ENCODE measurements at places on chromosomes 4 and X. TPM values are rescaled to one million over a fixed set of nuclear protein-coding genes. Genes with fewer than 3 reads are reported as not detected.

- DNase-seq = peak; percentile 63
- H3K4me3 ChIP-seq = no peak overlapping the region
- no peaks in the 10 kb centered on the region for H3K4me1 ChIP-seq
- H3K27me3 ChIP-seq = peaks cover 7% of the 10 kb centered on the region
- H3K36me3 ChIP-seq = no peaks in the 10 kb centered on the region
- no peak overlapping the region for H3K27ac ChIP-seq
Observed at GRCh38 chr4:109406337-109406931, 27.2 kb upstream of the SEC24B start.

- no peaks in the 10 kb centered on the region for H3K27me3 ChIP-seq
- no peak for DNase-seq
- H3K27ac ChIP-seq = no peak overlapping the region
- no peaks in the 10 kb centered on the region for H3K4me1 ChIP-seq
Observed at GRCh38 chr4:172736046-172736445, 432.6 kb upstream of the GALNT7 start.

The FHDC1 gene
- 0.07 TPM for total RNA-seq

- no peaks in the 10 kb centered on the region for H3K4me1 ChIP-seq
- H3K27ac ChIP-seq = no peak overlapping the region
- no peak overlapping the region for H3K4me3 ChIP-seq
- peaks cover 39% of the 10 kb centered on the region for H3K36me3 ChIP-seq
- no peak for DNase-seq
- no peaks in the 10 kb centered on the region for H3K27me3 ChIP-seq
Observed at GRCh38 chr4:38050560-38051350, 90.6 kb downstream of the PTTG2 start.

- no peaks in the 10 kb centered on the region for H3K4me1 ChIP-seq
- no peak overlapping the region for H3K27ac ChIP-seq
- no peaks in the 10 kb centered on the region for H3K36me3 ChIP-seq
- DNase-seq = no peak
- H3K27me3 ChIP-seq = no peaks in the 10 kb centered on the region
- H3K4me3 ChIP-seq = no peak overlapping the region
Observed at GRCh38 chrX:16664074-16664473, 14.1 kb downstream of the S100G start.

The ZNF827 gene
- 12.2 TPM for total RNA-seq

GRCh38 chrX:47637546-47638195 is 7.9 kb upstream of the CFP start:
- peaks cover 34% of the 10 kb centered on the region for H3K4me1 ChIP-seq
- peak overlapping the region; percentile 81 for H3K27ac ChIP-seq
- no peaks in the 10 kb centered on the region for H3K27me3 ChIP-seq
- H3K4me3 ChIP-seq = peak overlapping the region; percentile 58
- peak; percentile 47 for DNase-seq

DNA sequence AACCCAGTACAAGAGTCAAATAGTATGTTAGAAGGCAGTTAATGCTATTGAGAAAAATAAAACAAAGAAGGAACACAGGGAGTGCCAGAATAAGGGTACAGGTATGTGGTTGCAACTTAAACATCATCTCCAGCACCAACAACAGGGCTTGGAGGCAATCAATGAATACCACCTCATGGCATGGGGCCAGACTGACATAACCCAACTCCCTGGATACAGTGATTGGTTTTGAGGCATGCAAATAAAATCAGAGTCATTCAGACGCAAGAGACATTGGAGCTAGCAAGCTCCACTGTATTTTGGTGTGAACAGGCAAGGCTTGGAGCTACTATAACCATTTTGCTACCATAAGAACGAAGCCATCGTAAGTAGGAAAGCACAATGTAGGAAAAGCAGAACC is 56.7 kb downstream of the PPP3CA start:
- H3K4me3 ChIP-seq = no peak overlapping the region
- H3K36me3 ChIP-seq = no peaks in the 10 kb centered on the region

GRCh38 chr4:189299706-189300105 is 641.0 kb upstream of the FRG1 start:
- no peak overlapping the region for H3K27ac ChIP-seq
- no peaks in the 10 kb centered on the region for H3K4me1 ChIP-seq
- no peaks in the 10 kb centered on the region for H3K36me3 ChIP-seq
- no peak for DNase-seq

The FOXR2 gene
- not detected for total RNA-seq

DNA sequence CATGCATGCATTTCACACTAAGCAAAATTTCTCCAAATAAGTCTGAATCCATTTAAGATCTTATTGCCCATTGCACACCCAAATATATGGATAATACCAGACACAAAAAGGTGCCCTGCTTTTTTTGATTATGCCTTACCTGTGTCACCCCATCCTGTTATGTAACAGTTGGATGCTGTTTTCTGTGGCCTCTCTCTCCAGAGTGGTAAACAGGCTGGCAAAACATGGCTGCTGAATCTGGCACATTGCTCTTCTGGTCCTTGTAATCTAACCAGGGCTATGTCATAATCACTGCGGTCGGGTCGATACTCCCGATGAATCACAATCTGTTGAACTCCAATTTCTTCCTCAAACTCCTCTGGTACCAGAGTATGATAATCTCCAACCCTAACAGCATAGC is 70.1 kb downstream of the PRSS12 start:
- H3K4me1 ChIP-seq = peaks cover 36% of the 10 kb centered on the region
- no peak for DNase-seq
- no peak overlapping the region for H3K4me3 ChIP-seq
- peaks cover 34% of the 10 kb centered on the region for H3K36me3 ChIP-seq
- H3K27me3 ChIP-seq = no peaks in the 10 kb centered on the region

The RTL5 gene
- 0.07 TPM for total RNA-seq

GRCh38 chr4:142923619-142924018 is 77.5 kb upstream of the INPP4B start:
- no peak for DNase-seq
- no peak overlapping the region for H3K4me3 ChIP-seq
- H3K27me3 ChIP-seq = no peaks in the 10 kb centered on the region
- H3K27ac ChIP-seq = no peak overlapping the region
- H3K4me1 ChIP-seq = no peaks in the 10 kb centered on the region

GRCh38 chr4:27873596-27873995 is 1013.0 kb downstream of the STIM2 start:
- no peak overlapping the region for H3K27ac ChIP-seq
- H3K27me3 ChIP-seq = no peaks in the 10 kb centered on the region
- H3K4me1 ChIP-seq = no peaks in the 10 kb centered on the region
- no peaks in the 10 kb centered on the region for H3K36me3 ChIP-seq
- no peak overlapping the region for H3K4me3 ChIP-seq

The TRMT44 gene
- total RNA-seq = 21.4 TPM

GRCh38 chr4:162891788-162892707 is 274.6 kb downstream of the NAF1 start:
- no peak for DNase-seq
- H3K36me3 ChIP-seq = no peaks in the 10 kb centered on the region
- no peak overlapping the region for H3K4me3 ChIP-seq
- H3K27me3 ChIP-seq = peaks cover 2% of the 10 kb centered on the region

- H3K36me3 ChIP-seq = no peaks in the 10 kb centered on the region
- no peaks in the 10 kb centered on the region for H3K4me1 ChIP-seq
- no peak for DNase-seq
- no peak overlapping the region for H3K4me3 ChIP-seq
- no peak overlapping the region for H3K27ac ChIP-seq
- H3K27me3 ChIP-seq = peaks cover 2% of the 10 kb centered on the region
Observed at GRCh38 chr4:69909195-69909594, 21.7 kb upstream of the CSN1S1 start.

DNA sequence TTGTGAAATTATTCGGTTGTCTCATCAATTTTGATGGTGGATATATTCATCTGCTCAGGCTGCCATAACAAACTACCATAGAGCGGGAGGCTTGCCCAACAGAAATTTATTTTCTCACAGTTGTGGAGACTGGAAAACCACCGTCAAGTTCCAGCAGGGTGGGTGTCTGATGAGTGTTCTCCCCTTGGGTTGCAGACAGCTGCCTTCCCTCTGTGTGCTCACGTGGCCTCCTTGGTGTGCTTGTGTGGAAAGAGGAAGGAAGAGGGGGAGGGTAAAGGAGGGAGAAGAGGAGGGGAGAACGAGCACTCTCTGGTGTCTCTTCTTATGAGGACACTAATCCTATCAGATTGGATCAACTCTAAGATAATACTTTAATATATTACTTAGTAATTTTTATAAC is 123.8 kb upstream of the TEX13D start:
- H3K27me3 ChIP-seq = no peaks in the 10 kb centered on the region
- DNase-seq = no peak
- H3K36me3 ChIP-seq = no peaks in the 10 kb centered on the region
- no peak overlapping the region for H3K27ac ChIP-seq

GRCh38 chr4:11426731-11427120 is 2.0 kb downstream of the HS3ST1 start:
- peaks cover 17% of the 10 kb centered on the region for H3K4me1 ChIP-seq
- H3K4me3 ChIP-seq = no peak overlapping the region
- DNase-seq = no peak
- no peaks in the 10 kb centered on the region for H3K36me3 ChIP-seq

DNA sequence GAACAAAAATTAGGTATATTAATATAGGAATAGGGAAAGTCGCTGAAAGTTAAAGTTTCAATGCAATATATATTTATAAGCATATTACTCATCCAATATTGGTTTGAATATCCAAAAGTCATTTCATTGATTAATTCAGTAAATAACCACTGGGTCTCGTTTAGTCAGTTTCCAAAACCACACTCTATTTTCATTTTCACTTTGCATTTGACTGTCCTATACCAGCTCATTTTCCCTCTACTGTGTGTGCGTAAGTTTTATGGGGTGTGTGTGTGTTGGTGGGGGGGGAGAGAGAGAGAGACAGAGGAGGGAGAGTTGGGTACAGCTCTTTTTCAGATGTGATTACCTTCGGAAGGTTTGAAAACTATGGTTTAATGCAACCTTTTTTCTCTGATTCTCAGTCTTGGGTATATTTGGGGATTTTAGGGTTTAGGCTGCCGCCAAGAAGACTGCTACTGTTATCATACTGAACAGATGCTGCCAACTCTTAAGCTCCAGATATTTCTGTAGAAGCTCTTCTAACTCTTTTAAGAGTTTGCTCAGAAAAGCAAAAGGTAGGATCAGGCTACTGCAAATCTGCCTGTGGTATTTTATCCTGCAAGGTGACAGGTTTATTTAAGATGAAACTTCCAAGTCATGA is 1427.4 kb downstream of the PCDH7 start:
- H3K36me3 ChIP-seq = no peaks in the 10 kb centered on the region
- H3K4me1 ChIP-seq = no peaks in the 10 kb centered on the region
- no peak overlapping the region for H3K4me3 ChIP-seq
- no peaks in the 10 kb centered on the region for H3K27me3 ChIP-seq

DNA sequence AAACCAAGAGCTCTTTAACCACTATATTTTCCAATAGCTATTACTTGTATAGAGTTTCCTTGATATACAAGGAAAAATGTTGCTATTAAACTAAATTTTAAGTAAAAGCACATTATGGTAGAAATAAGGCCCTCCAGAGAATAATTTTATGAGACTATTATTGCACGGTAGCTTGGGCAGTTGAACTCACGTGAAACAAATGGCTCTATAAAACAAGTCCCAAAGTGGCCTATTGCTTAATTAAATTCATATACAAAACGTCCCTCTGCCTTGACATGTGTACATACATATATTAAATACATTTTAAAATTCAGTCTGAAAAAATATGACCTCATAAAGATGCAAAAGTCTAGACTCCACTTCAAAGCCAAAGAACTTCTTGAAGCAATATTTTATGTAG is 582.2 kb downstream of the CENPC start:
- no peak overlapping the region for H3K27ac ChIP-seq
- no peak for DNase-seq
- H3K27me3 ChIP-seq = no peaks in the 10 kb centered on the region
- no peaks in the 10 kb centered on the region for H3K36me3 ChIP-seq

DNA sequence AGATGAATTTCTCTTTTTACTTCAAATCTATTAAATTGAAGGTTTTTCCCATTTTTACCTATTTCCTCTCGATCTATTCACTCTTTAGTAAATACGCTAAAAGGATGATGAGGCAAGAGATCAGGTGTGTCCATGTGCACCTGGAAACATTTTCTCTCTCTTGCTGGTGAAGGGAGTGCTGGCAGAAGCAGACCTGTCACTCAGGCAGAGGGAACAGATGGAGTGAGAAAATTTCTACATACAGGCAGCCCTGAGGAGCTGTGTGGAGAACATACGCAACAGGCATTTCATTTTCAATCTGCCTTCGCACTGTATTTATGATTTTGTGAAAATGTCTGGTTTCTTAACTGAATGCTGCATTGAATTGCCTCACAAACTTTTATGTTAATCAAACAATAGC is 249.5 kb downstream of the GPM6A start:
- no peaks in the 10 kb centered on the region for H3K4me1 ChIP-seq
- no peak overlapping the region for H3K27ac ChIP-seq
- H3K27me3 ChIP-seq = no peaks in the 10 kb centered on the region
- H3K4me3 ChIP-seq = no peak overlapping the region

GRCh38 chr4:176268963-176269362 is at the start of gene ASB5:
Gene ASB5, minus strand, starts transcription at chr4:176269222. Its CDS starts 114 bp downstream, at chr4:176269108.
- H3K4me3 ChIP-seq = no peak within 1 kb of the TSS
- peaks cover 5% of the 10 kb centered on the region for H3K27me3 ChIP-seq
- no peak for DNase-seq
- H3K36me3 ChIP-seq = no peaks in the 10 kb centered on the region

GRCh38 chrX:80184854-80185253 is 170.3 kb downstream of the TBX22 start:
- H3K4me3 ChIP-seq = no peak overlapping the region
- H3K36me3 ChIP-seq = no peaks in the 10 kb centered on the region
- no peak overlapping the region for H3K27ac ChIP-seq
- H3K27me3 ChIP-seq = no peaks in the 10 kb centered on the region
- no peaks in the 10 kb centered on the region for H3K4me1 ChIP-seq

DNA sequence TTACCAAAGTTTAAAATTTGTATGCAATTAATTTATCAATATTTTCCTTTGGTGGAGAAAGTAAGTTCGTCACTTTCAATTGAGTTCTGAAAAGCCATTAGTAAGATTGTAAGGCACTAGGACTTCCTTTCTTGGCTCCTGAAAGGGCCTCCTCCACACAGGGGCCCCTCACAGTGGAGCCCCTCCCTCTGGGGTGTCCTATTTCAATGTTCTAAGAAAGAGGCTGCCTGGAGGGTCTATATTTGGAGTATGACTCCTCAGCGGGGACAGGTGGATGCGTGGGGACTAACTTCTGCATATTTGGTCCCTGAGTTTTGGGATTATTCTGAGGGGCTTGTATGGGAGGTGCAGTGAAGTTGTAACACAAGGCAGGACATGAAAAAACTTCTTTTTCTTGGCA is 1.6 kb upstream of the ARMCX4 start:
- no peak for DNase-seq
- peaks cover 5% of the 10 kb centered on the region for H3K27me3 ChIP-seq
- H3K27ac ChIP-seq = no peak overlapping the region
- H3K4me1 ChIP-seq = peaks cover 8% of the 10 kb centered on the region
- no peaks in the 10 kb centered on the region for H3K36me3 ChIP-seq

The CMC4 gene
- 4.7 TPM for total RNA-seq

GRCh38 chr4:3207531-3208037 is 41.4 kb upstream of the MSANTD1 start:
- no peak overlapping the region for H3K27ac ChIP-seq
- H3K4me3 ChIP-seq = no peak overlapping the region
- H3K36me3 ChIP-seq = peaks cover 56% of the 10 kb centered on the region
- no peaks in the 10 kb centered on the region for H3K27me3 ChIP-seq
- peaks cover 21% of the 10 kb centered on the region for H3K4me1 ChIP-seq

The ETDB gene
- total RNA-seq = not detected

GRCh38 chrX:136626237-136626636 is 21.7 kb upstream of the CD40LG start:
- H3K36me3 ChIP-seq = peaks cover 13% of the 10 kb centered on the region
- H3K4me3 ChIP-seq = peak overlapping the region; percentile 40
- no peak for DNase-seq
- H3K27me3 ChIP-seq = no peaks in the 10 kb centered on the region
- H3K4me1 ChIP-seq = peaks cover 96% of the 10 kb centered on the region

The GJB1 gene
- not detected for total RNA-seq

- no peaks in the 10 kb centered on the region for H3K4me1 ChIP-seq
- H3K4me3 ChIP-seq = no peak overlapping the region
- no peak for DNase-seq
- no peaks in the 10 kb centered on the region for H3K36me3 ChIP-seq
Observed at GRCh38 chr4:178329226-178329872, 887.1 kb upstream of the AGA start.

All from activated CD4-positive, alpha-beta T cell treated with anti-CD3 and anti-CD28 coated beads, Interleukin-2, amount 10 ng/mL, durations not matched to agents 7 days and 5 days (primary cell).